ENCODE measurements at places on chromosomes 6 and 20.

DNA sequence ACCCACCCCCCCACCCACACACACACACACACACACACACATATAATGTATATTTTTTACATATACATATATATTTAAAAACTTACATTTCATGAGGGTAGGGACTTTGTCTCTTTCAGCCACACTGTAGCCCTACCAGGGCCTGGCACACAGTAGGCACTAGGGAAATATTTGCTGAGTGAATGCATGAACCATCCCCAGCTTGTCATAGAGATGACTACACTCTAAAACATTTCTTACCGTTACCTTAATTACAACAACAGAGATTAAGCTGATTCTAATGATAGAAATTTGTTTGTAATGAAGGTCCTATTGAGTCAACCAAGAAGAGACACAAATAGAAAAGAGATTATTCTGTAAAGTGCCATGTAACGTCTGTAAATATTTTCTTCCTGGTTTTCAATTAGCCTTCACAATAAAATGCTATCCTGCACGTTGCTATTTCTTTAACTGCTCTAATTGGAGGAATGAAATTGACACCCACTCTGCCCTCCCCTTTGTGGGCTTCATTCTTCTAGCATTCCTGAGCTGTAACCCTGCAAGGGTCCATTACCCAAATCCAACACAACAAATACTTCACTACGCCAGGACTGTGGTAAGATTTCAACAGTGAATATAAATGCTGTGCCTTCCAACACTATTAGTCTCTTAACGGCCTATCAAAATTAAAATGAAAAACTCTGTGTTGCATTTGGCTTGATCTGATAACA lies 30.8 kb downstream of the SIM1 start:
- no peak for DNase-seq

DNA sequence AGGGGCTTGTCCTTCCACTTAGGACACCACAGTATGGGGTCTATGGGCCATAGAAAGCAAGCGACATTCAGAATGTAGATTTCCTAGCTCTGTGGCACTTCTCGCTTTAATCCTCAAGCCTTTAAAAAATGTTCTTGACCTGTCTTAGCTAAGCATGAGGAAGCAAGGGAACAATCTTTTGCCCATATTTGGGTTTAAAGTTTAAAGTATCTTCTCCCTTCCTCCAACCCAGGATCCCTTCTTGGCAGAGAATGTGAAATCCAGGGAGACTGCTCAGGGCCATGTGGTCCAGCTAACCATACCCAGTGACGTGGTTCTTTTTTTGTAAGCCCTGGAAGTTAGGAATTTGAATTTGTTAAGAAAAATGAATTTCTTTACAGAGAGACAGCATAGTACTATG lies 289.9 kb downstream of the BTBD9 start:
- no peak for DNase-seq

- no peak for DNase-seq
Observed at GRCh38 chr6:130018744-130019325, 454 bp downstream of the L3MBTL3 start.

- DNase-seq, result peak; percentile 6
Observed at GRCh38 chr6:83615025-83615999, 93.6 kb downstream of the SNAP91 start.

DNA sequence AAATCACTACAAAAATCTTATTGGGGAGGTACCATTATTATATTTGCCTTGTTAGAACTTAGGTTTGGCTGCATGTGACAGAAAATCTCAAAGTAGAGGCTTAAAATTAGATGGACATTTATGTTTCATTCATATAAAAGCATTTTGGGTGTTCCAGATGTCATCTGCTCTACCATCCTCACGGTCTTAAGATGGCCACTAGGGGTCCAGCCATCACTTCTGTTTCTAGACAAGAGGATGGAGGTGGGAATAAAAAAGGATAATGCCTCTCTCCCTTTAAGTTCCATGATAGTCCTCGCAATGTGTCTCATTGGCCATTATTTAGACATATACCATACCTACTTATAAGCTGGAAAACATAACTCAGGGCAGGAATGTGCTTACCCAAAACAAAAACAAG lies 929.5 kb downstream of the KIF16B start:
- DNase-seq, result no peak

DNA sequence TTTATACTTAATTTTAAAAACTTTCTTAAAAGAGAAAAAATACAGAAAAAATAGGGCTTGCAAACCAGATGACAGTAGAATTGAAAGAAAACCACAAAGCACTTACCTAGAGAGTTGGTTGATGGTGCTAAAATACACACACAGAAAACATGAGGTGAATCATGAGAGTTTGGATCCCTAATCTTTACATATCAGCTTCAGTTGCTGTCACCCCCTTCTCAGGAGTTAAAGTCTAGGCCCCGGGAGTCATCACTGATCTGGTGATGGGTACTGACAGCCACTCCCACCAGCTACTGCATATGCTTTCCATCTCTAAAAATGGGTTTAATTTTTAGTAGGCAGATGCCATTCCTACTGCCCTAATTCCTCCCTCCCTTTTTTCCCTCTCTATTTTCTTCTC lies 16.7 kb downstream of the TSBP1 start:
- no peak for DNase-seq

DNA sequence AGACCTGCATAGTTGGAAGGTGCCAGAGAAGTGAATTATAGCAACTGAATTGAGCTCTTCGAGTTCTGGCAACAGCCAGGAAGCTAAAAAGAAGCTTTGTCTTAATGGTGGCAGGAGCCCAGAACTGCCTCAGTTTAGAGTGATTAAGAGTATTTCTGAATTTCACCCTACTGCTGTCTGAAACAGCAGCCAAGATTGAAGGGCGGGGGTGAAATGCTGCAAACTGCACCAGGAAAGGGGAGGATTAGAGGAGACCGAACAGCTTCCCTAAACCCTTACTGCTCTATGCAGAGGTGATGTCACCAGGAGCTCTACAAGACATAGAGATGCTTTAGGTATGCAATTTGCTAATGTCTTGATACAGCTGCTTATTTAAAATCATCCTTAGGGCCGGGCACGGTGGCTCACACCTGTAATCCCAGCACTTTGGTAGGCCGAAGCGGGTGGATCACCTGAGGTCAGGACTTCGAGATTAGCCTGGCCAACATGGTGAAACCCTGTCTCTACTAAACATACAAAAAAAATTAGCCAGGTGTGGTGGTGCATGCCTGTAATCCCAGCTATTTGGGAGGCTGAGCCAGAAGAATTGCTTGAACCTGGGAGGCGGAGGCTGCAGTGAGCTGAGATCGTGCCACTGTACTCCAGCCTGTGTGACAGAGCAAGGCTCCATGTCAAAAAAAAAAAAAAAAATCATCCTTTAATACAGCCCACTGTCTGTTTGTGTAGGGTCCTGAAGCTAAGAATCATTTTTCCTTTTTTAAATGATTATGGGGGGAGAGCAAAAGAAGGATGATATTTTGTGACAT lies 91.7 kb upstream of the IYD start:
- no peak for DNase-seq

GRCh38 chr6:87494761-87495422 lies 22.1 kb downstream of the SLC35A1 start:
- no peak for DNase-seq

DNA sequence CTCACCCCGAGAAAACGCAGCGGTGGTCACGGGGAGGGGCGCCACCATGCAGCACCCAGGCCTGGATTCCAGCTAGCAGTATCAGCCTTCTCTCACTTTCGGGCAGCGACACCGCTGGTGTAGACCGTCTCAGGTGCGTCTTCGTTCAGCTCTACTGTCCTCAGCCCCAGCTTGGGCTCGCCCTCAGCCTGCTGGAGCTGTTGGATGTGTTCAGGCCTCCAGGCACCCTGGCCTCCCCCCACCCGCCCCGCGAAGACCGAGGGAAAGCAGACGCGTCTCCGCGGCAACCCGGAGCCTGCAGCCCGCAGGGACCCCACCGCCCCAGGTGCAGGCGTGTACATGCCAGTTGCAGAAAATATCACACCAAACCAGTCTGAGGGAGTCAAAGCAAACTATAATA lies 60.8 kb upstream of the CARMIL1 start:
- DNase-seq, result peak; percentile 84

- no peak for DNase-seq
Observed at GRCh38 chr6:161228921-161229591, 44.8 kb downstream of the AGPAT4 start.

- no peak for DNase-seq
Observed at GRCh38 chr6:29661071-29661470, 4.2 kb downstream of the MOG start.

GRCh38 chr6:149467265-149467664 lies 17.5 kb downstream of the ZC3H12D start:
- no peak for DNase-seq

DNA sequence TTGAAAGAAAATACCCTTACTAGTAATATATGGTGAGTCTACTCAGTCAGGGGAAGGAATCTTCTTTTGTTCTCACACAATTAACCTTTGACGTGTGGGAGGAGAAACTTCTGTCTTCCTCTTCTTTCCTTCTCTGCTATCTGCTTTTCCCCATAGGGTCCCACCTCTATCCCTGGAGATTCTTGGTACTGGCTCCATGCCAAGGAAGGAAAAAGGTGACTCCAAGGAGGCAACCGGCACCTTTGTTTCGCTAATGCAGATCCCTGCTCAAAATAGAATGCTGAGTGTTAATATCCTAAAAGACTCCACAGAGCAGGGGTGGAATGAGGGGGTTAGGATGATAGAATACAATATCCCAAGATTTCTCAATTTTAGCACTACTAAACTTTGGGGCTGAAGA lies 116.7 kb downstream of the CD164 start:
- no peak for DNase-seq
